ENCODE measurements at places on chromosomes 1 and 21.

DNA sequence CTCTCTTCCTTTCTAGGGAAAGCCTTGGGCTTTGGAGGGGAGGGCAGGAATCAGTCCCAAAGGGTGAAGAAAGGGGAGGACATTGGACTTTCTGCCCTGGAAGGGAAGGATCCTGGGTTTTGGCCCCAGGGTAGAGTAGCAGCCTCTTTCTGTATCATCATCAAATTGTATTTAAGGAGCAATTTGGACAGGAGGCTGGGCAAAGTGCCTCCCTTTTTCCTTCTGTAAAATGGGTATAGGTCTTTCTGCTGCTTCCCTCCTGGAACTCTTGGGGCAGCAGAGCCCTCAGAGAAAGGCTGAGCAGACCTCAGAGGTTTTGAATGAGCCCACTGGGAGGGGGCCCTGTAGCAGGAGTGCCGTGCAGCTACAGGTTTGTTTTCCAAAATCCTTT lies 38.4 kb downstream of the ARHGEF10L start:
- no peak for DNase-seq

DNA sequence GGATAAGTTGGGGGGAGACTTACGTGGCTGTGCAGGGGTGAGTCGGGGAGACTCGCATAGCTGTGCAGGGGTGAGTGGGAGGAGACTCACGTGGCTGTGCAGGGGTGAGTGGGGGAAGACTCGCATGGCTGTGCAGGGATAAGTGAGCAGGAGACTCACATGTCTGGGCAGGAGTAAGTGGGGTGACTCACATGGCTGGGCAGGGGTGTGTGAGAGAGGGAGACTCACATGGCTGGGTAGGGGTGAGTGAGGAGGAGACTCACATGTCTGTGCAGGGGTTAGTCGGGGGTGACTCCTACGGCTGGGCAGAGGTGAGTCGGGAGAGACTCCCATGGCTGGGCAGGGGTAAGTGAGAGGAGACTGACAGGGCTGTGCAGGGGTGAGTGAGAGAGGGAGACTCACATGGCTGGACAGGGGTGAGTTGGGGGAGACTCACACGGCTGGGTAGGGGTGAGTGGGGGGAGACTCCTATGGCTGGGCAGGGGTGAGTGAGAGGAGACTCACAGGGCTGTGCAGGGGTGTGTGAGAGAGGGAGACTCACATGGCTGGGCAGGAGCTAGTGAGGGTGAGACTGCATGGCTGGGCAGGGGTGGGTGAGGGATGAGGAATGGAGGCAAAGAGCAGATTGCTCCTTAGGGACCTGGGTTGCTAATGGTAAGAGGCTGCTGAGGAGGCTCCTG lies 56.0 kb upstream of the ABCG1 start:
- DNase-seq: no peak

- no peak for DNase-seq
Observed at GRCh38 chr1:45443580-45444446, 47.1 kb downstream of the TESK2 start.

- DNase-seq: no peak
Observed at GRCh38 chr1:7993593-7994479, 32.3 kb downstream of the ERRFI1 start.

GRCh38 chr1:20143318-20143717 lies 4.2 kb downstream of the PLA2G2F start:
- DNase-seq: no peak

- DNase-seq: no peak
Observed at GRCh38 chr1:186899977-186900376, 71.2 kb downstream of the PLA2G4A start.

DNA sequence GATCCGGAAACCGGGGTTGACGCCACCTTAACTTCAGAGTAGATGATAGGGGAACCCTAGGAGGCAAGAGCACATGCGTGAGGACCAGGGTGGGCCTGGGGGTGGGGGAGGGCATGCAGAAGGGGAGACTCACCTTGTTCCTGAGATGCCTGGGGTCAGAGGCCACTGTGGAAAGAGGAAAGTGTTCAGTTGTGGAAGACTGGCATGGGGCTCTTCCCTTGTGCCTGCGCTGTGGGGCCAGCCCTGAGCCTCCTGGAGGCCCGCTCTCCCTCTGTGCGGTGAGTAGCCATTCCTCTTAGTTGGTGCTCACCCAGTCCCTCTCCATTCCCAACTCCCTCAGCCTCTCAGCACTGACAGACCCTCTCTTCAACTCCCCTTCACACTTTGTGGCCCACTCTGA lies 36.6 kb downstream of the FCRL5 start:
- no peak for DNase-seq

- DNase-seq: no peak
Observed at GRCh38 chr1:220966041-220966440, 86.8 kb downstream of the HLX start.

GRCh38 chr1:5991381-5992025 lies 722 bp downstream of the NPHP4 start:
- DNase-seq: no peak

DNA sequence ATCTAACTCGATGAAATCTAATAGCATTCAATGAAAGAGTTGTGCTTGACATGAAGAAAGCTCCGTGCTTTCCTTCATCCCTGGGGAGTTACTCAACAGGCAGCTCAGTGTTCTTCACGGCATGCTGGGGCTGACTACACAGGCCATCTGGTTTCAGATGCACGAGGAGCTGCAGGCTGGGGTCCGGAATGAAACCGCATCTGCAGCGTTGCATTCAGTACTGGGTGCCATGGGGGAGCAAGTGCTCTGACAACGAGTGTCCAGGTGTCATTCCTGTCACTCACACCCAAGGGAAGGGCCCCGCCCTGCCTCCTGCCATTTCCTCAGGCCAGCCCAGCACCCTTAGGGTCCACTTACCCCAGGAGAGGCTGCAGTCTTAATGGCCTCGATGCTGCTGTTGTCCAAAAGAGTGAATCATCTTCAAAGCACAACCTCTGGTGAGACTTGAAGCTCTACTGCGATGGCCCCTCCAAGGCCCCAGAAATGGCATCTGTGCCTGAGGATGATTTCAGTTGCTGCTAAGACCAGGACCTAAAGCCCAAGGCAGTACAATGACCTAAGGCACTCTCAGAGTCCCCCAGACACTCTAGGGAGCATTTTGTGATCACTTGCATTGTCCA lies 61.4 kb downstream of the STUM start:
- no peak for DNase-seq

GRCh38 chr1:54812801-54813484 lies 11.8 kb upstream of the TTC22 start:
- no peak for DNase-seq

DNA sequence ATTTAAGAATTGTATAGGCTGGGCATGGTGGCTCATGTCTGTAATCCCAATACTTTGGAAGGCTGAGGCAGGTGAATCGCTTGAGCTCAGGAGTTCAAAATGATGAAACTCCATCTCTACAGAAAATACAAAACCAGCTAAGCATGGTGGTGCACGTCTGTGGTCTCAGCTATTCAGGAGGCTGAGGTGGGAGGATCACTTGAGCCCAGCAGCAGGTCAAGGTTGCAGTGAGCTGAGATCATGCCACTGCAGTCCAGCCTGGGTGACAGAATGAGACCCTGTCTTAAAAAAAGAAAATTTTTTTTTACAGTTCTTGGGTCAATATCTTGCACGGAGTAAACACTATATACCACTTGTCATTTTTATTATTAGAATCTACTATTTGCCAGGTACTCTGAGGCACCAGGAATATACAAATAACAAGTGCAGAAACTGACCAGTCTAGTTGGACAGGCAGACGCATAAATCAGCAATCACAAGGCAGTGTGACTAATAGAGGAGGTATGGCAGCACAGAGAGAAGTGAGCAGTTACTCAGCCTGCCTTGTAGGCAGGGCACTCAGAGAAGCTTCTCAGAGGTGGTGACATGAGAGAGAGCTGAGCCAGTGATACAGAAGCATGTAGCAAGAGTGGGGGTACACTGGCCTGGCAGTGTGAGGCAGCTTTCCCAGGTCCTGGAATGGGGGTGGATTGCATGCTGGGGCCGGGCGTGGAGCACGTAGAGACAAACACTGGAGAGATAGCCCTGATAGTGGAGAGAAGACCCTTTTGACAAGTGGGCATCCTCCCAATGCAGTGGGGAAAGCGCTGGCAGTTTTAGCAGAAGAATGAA lies 8.0 kb downstream of the PHLDA3 start:
- DNase-seq: peak; percentile 92

GRCh38 chr21:33684923-33685560 lies 42.7 kb downstream of the ITSN1 start:
- DNase-seq: peak; percentile 19

DNA sequence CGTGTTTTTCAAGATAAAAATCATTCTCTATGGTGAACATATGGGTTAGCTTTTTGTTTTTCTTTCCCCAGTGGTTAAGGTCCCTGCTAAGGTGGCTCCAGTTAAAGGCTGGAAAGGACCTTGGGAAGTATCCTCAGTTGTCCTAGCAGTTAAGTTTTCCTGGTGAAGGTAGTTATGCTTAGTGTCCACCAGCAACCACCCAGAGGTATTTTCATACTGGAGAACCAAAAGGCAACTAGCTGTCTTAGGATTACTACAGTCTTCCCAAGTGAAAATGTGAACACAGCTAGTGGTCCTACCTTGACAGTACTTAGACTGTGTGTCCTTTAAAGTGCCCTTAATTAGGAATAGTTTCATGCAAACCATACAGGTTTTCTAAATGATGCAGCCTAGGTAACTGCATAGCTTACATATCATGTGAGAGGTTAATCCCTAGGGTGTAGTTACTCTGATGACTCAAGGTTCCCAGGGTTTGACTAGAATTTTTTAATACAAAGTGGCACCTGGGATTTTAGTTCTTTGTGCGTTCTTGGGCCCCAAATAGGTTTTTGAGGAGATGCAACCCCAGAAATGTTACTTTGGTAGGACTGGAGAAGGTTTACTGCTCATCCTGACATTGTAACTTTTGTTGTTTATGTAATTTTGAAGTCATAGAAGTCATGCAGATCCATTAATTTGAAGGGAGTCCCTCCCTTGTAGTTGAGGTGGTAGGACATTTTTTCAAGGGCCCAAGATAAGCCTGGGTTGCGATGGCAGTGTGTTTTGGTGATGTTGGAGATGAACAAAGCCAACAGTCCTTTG lies 36.5 kb downstream of the YY1AP1 start:
- no peak for DNase-seq

DNA sequence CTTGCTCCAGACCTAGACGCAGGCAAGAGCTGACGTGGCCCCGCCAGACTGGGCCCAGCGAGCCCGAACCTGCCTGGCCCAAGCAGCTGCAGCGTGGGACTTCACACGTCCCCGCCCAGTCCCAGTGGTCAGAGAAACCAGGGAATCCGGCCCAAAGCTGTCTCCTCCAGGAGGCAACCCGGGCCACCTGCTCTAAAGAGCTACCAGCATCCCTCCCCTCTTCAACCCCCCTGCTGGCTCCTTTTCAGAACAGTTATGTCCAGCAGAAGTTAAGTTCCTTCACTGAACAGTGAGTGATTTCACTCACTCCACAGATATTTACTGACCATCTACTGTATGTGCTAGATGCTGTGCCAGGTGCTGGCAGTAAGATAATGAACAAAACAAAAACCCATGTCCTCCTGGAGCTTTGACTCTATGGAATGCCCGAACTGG lies 2.1 kb upstream of the EFNA1 start:
- DNase-seq: no peak

DNA sequence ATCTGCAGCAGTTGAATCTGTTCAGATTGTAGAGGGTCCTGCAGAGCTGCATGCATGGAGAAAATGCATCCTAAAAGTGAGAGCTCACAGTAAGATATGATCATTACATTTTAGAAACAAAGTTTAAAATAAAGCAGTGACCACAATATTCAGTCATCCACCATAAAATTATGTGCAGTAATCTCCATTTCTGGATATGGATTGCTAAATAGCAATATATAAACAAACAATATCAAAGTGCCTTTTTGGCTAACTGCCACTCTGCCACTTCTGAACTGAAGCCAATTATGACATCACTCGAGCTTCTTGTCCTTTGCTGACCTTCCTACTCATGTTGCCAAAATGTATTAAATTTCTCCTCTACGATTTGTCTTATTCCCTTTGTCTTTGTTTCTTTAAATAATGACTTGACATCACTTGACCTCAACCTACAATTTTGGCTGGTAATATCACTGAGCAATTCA lies 262.0 kb upstream of the CXADR start:
- DNase-seq: no peak

DNA sequence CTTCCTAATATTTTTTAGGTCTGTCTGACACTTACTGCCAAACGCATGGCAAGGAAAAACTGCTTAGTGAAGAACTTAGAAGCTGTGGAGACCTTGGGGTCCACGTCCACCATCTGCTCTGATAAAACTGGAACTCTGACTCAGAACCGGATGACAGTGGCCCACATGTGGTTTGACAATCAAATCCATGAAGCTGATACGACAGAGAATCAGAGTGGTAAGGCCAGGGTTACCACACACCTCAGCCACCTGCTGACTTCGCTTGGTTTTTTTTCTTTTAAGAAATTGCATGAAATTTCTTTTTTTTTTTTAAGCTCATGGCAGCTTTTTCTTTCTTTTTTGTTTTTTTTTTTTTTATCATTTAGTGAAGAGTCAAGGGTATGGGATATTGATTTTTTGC lies 17.2 kb downstream of the ATP1A1 start:
- no peak for DNase-seq

- no peak for DNase-seq
Observed at GRCh38 chr1:240320659-240321058, 229.0 kb downstream of the FMN2 start.

DNA sequence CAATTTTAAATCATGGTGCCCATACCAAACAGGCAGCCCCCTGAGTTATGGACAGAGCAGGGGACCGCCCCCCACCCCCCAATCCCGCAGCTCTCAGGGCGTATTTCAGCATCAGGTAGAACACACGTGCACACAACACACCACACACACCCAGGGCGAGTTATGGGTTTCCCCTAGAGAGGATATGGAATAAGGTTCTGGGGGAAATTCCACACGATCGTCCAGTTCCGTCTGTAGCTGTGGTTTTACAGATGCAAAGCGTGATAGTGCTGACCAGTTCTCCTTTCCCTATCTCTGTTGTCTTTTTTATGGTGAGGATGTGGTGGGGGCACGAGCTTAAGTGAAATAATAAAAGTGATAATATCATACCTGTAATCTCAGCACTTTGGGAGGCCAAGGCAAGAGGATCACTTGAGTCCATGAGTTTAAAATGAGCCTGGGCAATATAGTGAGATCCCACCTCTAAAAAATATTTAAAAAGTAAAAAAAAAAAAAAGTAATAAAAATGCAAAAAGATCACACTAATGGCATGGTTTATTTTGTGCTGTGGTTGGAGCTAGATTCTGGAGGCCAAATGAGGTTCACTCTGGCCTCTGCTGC lies 25.1 kb downstream of the C2CD2 start:
- DNase-seq: no peak

GRCh38 chr21:42374457-42374856 lies 8.1 kb upstream of the TFF1 start:
- DNase-seq: no peak

- no peak for DNase-seq
Observed at GRCh38 chr1:66575739-66576138, 41.8 kb downstream of the SGIP1 start.

All from kidney capillary endothelial cell (primary cell).